DMS79 treated with DMSO at 0.1 percent for 48 hours (cell line): ENCODE measurements at places on chromosomes 13 and 19.

GRCh38 chr19:11704626-11705025 is 34.1 kb downstream of the ZNF823 start:
- DNase-seq: no peak

DNA sequence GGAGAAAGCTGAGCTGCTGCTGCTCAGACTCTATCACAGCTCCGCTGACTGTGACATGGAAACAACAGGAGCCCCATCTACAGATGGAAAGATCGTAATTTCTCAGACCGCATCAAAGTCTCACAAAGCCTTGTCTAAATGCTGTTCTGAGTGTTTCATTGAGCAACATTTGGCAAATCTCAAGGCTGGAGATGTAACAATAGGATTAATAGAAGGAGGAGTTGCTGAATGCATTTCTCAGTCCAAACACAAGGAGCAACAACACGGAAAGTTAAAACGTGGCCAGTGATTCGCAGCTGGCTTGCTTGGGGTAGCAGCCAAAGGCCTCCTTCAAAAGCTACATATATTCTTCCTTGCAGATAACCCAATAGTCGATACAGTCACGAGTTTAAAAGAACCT is 55.7 kb downstream of the MRPL57 start:
- DNase-seq: no peak

GRCh38 chr13:99376132-99376531 is 68.9 kb upstream of the GPR183 start:
- no peak for DNase-seq

DNA sequence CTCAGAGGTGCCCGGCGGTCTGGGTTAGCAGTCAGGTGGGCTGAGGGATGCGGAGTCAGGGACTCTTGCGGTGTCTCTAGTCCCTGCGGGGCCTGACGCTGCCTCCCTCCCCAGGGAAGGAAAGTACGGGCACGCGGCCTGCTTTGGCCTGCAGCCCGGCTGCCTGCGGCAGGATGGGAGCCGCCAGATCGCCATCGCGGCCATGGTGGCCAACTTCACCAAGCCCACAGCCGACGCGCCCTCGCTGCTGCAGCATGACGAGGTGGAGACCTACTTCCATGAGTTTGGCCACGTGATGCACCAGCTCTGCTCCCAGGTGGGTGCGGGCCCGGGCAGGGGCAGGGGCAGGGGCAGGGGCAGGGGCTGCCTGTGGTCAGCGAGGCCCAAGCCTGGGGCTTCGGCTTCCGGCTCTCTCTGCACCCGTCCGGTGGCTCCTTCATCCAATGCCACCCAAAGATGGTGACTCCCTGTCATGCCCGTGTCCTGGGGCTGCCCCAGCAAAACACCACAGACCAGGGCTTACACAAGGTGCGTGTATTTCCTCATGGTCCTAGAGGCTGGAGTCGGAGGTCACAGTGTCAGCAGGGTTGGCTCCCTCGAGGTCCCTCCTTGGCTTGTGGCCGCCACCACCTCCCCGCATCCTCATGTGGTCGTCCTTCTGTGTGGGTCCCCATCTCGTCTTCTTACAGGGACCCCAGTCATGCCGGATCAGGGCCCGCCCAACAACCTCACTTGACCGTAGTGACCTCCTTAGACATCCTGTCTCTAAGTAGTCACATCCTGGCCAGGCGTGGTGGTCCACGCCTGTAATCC is 11.3 kb upstream of the ZNF554 start:
- no peak for DNase-seq
